HCT116 (cell line): ENCODE measurements at places on chromosomes 3 and 15. TPM values are rescaled to one million over a fixed set of nuclear protein-coding genes. Genes with fewer than 3 reads are reported as not detected.

Gene SMAD3
- 89.2 TPM for total RNA-seq

- no peak for DNase-seq
Observed at GRCh38 chr15:85624291-85624801, 170.4 kb downstream of the KLHL25 start.

DNA sequence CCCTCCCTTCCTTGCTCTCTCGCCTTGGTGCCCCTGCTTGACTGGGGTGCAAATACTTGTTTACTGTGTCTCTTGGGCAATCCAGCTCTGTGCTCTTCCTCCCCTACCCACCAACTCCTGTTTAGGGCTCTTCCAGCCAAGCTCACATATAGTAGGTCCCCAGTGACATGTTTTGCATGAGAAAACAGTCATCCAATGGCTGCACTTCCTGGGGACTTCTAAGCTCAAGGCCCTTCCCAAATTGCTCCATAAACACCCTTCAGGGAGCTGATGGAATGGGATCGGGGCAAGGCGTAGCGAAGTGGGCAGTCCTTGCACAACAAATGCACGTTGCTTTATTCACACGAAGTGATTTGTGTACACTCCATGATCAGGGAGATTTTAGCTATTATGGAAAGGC lies 9.4 kb upstream of the COPG1 start:
- DNase-seq, result no peak

GRCh38 chr3:41188306-41188705 lies 11.0 kb upstream of the CTNNB1 start:
- no peak for DNase-seq

GRCh38 chr3:53693451-53693850 lies 152.8 kb downstream of the CHDH start:
- DNase-seq, result no peak

GRCh38 chr3:149019580-149019979 lies 28.2 kb downstream of the GYG1 start:
- DNase-seq, result no peak

DNA sequence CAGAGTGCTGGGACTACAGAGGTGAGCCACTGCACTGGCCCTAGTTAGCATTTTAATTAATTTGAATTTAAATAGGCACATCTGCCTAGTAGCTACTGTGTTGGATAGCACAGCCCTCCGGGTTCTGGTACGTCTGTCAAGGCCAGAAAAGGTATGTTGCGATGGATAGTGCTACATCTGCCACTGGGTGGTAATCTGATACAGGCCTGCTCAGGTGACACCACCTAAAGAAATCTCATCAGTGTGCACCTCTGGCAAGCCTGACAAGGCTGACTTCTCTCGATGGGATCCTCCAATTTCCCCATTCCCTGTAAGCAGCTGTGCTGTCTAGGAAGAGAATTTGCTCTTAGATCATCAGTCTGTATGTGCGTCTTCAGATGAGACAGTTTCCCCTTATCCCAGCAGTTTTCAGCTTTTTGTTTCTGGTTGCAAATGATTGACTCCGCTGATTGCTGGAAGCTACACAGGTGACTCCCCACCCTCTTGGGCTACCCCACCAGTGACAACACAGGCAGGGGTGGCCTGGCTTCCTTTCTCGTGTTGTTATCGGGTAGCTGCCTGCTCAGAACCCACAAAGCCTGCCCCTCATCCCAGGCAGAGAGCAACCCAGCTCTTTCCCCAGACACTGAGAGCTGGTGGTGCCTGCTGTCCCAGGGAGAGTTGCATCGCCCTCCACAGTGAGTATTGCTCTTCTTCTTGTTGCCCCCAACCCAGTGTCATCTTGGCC lies at the start of gene CCR9:
Gene CCR9 (plus strand): TSS at position 565 of the 727 bp plus-strand sequence. CDS start 8,391 bp downstream, outside the sequence.
- DNase-seq, result no peak

Gene SLC7A14
- not detected for total RNA-seq

Gene ARL6
- 2.9 TPM for total RNA-seq

GRCh38 chr3:128050597-128050996 lies 1.6 kb upstream of the SEC61A1 start:
- no peak for DNase-seq

Gene PRR20G
- total RNA-seq, result 0.30 TPM

Gene GP5
- total RNA-seq, result 0.15 TPM

DNA sequence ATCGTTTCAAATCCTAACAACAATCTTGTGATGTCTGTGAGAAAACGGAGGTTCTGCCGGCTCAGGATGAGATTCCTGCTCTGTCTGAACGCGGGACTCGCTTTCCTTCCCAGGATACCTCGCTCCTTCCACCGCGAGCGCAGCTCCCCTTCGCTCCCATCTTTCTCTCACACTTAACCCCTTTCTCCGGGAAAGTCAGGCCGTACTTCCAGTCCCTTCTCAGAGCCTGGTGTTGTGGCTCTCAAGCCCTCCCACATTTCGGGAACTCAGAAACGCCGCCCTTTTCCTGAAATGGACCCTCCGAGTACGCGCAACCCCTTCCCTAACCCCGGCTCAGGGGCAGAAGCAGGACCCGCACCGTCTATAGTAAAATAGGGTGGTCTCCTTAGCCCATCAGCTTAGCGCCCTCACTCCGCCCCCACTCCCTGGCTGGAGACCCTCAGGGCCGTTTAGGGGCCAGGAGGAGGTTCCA lies 378 bp upstream of the FEM1B start:
- DNase-seq, result no peak

Gene GAP43
- total RNA-seq, result not detected

DNA sequence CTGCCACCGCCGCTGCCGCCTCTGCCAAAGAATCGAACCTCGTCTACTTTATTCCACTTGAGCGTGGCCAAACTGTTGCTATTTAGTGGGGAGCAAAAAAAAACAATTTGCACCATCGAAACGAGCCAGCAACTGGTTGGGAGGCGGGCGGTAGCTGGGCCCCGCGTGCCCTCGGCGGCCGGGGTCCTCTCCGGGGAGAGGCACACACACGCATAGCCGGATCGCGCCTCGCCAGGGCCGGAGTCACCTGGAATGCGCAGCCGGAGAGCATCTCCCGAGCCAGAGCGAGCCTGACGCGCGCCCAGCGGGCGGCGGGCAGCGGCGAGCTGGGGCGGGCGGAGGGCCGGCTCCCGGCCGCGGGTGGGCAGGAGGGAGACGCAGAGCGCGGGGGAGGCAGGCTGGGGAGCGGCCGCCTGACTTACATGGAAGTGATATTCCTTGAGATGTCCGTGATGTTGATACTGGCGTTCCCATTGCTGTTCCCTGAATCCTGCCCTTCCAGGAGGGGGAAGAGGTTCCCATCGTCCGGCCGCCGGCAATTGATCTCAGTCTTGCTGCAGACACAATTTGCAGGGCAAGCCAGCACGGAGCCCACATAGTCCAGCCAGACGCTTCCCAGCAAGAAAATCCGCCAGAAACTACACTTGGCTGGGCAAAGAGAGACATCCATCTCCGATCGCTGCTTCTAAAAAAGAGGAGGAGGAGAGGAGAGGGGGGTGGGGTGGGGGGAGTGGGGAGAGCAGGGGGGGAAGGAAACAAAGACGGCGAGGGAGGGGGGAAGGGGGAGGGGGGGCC lies 858 bp downstream of the NTRK3 start:
- no peak for DNase-seq

Gene CFAP92
- 3.6 TPM for total RNA-seq

Gene SCAMP5
- total RNA-seq, result 6.2 TPM

Gene CDAN1
- 22.4 TPM for total RNA-seq

Gene FAM219B
- total RNA-seq, result 64.3 TPM

Gene CTXN2
- not detected for total RNA-seq

Gene RNU6-1
- total RNA-seq, result not detected

DNA sequence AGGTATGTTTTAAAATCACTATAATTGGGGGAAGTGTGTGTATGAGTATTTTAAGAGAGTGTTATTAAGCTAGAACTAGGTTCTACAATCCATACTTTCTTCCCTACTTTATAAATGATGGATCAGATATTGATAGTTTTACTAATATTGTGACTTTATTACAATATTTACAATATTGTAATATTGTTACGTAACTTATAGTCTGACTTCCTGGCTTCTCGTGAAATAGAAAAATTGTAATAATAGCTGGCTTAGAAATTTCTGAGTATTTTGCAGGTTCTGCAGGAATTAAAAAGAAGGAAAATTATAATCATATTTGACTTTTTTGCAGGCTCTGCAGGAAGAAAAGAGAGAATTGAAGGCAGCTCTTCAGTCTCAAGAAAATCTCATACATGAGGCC lies 60.0 kb downstream of the CEP63 start:
- no peak for DNase-seq

Gene AEN
- 36.2 TPM for total RNA-seq

Gene SSR3
- 177 TPM for total RNA-seq

Gene ANP32A
- total RNA-seq, result 220 TPM

Gene DNAH12
- total RNA-seq, result not detected

DNA sequence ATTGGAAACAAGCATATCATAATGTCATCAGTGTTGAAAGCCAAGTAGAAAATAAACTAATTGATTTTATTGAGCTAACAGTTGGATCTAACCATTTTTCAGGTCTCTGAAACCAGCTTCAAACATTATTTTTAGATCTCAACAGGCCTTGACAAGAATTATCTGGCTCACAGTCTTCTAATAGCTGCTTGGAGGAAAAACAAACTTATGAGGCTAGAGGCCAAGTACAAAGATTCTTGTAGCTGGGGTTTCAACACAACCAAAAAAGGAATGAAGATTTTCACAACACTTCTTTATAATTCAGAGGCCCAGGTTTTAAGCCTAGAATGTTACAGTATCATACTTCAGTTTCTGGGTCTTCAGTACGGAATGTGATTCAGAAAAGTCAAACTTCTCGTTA lies 3.7 kb downstream of the SETMAR start:
- no peak for DNase-seq

GRCh38 chr15:35674873-35675781 lies 129.2 kb upstream of the DPH6 start:
- no peak for DNase-seq

DNA sequence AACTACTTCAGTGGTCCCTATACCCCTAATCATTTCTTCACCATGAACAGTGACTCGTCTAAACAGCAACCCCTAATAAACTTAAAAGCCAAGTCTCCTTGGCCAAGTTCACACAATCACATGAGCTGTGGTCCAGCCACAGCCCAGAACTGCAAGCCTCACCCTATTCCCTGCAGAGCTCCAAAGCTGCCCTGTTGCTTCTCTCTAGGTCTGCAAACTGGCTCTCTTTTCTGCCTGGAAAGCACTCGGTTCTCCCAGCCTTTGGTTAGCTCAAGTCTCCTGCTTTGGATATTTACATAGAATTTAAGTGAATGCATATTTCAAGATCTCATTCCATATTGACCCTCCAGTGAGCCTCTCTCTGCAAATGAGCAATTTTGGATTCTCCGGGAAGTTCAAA lies 107.0 kb downstream of the TOP2B start:
- DNase-seq, result no peak

- DNase-seq, result no peak
Observed at GRCh38 chr3:133983126-133983525, 46.6 kb downstream of the SLCO2A1 start.

GRCh38 chr3:182420741-182421140 lies 372.6 kb upstream of the ATP11B start:
- no peak for DNase-seq
